ENCODE measurements at places on chromosomes 3 and 15.
A peak's percentile ranks its signal among the peaks of the same experiment; 100 is the strongest.

GRCh38 chr3:60192297-60193114 is 1058.7 kb downstream of the FHIT start:
- no peak for DNase-seq

DNA sequence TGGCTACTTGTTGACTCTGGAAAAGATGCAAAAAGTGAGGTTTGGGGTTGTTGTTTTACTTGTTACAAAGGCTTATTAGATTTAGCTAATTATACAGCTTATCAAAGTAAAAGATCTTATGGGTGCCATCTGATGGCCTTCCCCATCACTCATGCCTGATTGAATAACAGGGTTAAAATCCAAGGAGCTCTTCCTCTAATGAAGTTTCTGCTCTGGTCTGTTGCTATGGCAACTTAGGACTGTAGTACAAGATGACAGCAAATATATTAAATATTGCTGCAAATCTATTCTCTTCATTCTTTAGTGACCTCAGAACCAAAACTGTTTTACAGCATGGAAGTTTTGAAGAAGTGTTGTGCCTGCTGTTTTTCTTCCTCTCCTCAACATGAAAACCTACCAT is 45.6 kb upstream of the SRGAP3 start:
- no peak for DNase-seq

- no peak for DNase-seq
Measured at GRCh38 chr15:38528294-38528693, 36.3 kb downstream of the RASGRP1 start.

GRCh38 chr3:5213574-5213966 is 26.1 kb downstream of the EDEM1 start:
- no peak for DNase-seq

GRCh38 chr3:38297947-38298711 is 16.0 kb downstream of the SLC22A14 start:
- no peak for DNase-seq

DNA sequence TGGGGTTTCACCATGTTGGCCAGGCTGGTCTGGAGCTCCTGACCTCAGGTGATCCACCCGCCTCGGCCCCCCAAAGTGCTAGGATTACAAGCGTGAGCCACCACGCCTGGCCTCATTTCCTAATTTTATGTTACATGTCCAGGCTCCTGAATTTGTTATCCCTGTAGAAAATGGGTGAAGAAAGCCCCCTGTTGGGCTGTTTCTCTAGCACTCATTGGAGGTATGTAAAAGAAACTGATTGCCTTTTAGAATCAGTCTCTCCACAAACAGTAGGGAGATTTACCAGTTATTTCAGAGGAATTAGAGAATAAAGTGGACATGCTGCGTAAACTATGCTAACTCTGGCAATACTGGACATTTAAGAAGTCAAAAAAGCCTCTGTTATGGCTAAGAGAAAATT is 364.1 kb upstream of the TBL1XR1 start:
- DNase-seq, result no peak

DNA sequence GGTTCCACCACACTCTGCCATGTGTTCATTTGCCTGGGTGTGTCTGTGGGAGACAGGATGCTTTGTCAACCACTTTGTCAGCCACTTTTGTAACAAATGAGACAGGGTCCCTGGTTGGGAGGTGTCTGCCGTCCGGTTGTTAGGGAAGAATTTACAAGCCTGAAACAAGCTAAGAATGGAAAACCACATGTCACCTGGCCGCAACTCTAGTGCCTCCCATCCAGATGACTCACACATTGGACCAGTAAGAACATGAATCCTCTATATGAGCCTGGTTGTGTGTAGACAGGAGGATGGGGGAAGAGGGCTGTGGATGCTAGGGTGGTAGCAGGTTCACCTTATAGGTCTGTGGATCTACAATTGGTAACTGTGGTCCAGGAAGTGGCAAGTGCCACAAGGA is 335.3 kb downstream of the CLSTN2 start:
- DNase-seq, result no peak

GRCh38 chr15:86677278-86677677 is 597.6 kb downstream of the AGBL1 start:
- no peak for DNase-seq

GRCh38 chr3:192161661-192162060 is 565.7 kb downstream of the FGF12 start:
- DNase-seq, result no peak

- DNase-seq, result peak; percentile 97
Measured at GRCh38 chr3:194738254-194739093, 52.8 kb downstream of the FAM43A start.
